Activated CD4-positive, alpha-beta T cell treated with anti-CD3 and anti-CD28 coated beads, Interleukin-2, amount 10 ng/mL, durations not matched to agents 7 days and 5 days (primary cell): ENCODE measurements at places on chromosomes 12 and 14. TPM values are rescaled to one million over a fixed set of nuclear protein-coding genes. Genes with fewer than 3 reads are reported as not detected.

DNA sequence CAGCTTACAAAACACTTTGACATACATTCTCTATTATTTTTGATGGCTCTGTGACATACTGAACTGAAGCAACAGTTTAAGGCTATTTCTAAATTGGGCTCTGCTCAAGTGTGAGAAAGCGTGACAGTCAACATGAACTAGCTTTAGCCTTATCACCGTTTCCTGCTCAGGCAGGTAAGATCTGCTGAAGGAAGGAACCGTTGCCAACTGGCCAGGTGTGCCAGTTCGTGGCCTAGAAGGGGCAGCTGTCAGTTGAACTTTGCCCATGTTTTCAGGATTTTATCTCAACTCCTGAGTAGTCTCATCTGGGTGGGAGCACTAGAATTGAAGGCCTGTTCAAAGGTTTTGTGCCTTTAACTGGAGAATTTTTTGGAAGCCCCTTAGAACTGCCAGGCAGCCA lies 79.5 kb downstream of the ETV6 start:
- no peak for DNase-seq

GRCh38 chr14:89792489-89793366 lies 161.8 kb downstream of the EFCAB11 start:
- no peak for DNase-seq

RDH16 gene
- 0.31 TPM for total RNA-seq

E2F7 gene
- total RNA-seq = 29.4 TPM

FGF6 gene
- not detected for total RNA-seq

TSPAN9 gene
- total RNA-seq = not detected

- no peak for DNase-seq
Observed at GRCh38 chr14:90625445-90625844, 190.8 kb downstream of the TTC7B start.

DNA sequence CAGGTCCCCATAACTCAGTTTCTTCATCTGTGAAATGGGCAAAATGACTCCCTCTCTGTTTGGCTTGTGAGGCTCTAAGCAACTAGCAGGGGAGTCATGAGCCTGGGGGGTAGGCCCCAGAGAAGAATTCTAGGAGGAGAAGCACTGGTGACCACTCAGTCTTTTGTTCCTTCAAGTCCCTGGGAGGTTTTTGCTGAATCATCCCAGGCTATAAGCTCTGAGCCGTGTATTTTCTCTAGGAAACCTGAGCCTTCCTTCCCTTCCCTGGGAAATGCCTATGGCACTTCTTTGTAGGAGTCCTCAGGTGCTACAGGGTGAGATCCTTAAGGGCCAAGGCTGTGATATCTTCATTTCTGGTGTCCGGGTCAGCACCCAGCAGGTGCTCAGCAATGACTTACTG lies 4.5 kb downstream of the RPH3A start:
- no peak for DNase-seq

DNA sequence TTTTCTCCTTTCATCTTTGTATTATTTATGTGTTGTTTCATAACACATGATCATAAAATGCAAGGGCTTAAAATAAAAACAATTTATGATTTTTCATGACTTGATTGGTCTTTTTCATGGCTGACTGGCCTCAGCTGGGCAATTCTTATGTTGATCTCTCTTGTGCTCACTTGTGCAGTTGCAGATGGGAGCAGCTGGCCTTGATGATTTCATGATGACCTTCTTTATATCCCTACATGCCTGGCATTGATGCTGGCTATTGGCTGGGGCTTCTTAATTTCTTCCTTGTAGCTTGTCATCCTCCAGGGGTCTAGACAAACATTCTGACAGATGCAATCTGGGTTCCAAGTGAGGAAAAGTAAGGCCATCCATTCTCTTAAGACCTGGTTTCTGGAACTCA lies 1832.8 kb upstream of the FLRT2 start:
- no peak for DNase-seq

DNA sequence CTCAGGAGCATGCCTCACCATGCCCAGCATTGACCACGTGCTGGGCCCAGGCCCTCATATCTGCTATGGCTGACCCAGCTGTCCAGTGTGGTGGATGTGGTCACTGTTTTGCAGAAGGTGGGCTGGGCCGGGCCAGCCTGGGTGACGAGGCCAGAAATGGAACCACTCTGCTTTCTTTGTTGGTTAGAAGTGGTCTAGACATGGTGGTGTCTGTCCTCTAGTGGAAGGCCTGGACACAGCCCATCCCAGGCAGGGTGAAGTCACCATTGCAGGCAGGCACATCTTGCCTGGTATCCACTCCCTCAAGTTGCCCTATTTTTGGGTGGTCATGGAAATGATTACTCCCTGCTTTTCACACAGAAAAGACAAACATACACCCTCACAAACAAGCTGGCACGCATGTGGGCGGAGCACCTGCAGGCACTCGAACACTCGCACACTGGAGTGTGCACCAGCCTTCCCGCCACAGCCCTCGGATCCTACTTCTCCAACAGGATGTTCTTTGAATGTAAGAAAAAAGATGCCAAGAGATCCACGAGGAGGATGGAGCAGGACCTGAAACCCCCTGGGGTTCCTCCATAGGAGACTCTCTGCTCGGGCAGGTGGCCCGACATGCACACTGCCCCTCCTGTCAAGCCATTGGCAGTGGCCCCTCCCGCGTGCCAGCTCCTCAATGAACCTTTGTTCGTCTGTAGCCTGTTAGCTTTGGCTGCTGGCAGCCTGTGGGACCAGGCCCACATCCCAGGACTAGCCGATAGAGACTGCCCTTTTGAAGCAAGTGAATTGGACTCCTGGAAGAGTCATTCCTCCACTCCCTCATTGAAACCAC lies 38.4 kb downstream of the MLXIP start:
- no peak for DNase-seq

DNA sequence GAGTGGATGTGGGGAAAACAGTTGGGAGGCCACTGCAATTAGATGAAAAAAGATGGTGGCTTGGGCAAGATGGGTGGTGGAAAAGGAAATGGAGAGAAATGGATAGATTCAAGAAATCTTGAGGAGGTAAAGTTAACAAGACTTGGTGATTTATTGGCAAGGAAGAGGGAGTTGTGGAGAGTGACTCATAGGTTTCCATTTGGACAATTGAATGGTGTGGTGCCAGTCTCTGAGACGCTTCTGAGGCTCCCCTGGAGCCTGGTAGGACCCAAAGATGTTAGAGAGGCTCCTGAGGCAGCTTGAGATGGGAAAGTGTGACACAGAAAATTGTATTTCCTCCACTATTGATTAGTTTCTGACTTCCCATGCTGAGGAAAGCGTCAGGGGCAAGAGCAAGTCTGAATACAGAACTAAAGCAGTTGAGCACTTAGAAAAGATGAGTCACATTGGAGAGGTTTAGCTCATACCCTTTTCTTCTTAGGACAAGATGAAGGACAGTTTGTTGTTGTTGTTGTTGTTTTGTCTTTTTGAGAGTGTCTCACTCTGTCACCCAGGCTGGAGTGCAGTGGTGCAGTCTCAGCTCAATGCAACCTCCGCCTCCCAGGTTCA lies 4.5 kb downstream of the PRPF40B start:
- DNase-seq = no peak

RSRC2 gene
- 82.3 TPM for total RNA-seq

PLEKHH1 gene
- 0.29 TPM for total RNA-seq

- peak; percentile 73 for DNase-seq
Observed at GRCh38 chr12:51421266-51421884, 3.3 kb upstream of the SLC4A8 start.

TMEM63C gene
- total RNA-seq = 0.29 TPM

DNA sequence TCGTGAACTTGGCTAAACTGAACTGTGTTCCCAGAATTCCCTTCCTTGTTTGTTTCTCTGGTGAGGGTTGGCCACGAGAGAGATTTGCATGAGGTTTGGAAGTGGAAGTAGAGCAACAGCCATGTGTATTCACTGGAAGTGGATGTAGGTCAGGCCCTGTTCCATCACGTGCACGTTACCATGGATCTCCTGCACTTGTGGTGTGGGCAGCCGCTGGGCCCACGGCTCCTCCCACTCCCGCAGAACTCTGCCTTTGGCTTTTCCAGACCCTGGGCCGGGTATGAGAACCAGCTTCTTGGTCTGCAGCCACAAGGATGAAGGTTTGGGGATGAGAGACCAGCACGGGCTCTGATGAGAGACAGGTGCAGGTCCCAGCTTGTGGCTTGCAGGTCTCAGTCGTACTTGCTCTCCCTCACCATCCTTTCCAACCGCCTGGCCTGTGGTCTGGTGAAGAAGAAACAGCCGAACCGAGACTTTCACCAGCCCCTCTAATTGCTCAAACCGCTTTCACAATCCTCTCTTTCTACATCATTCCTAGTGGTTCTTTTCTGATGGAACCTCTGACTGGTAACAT lies 94.9 kb downstream of the DUSP16 start:
- DNase-seq = peak; percentile 37

GRCh38 chr12:106133136-106134087 lies 5.3 kb downstream of the NUAK1 start:
- DNase-seq = no peak

- no peak for DNase-seq
Observed at GRCh38 chr14:50600849-50601248, 40.9 kb downstream of the ATL1 start.

DNA sequence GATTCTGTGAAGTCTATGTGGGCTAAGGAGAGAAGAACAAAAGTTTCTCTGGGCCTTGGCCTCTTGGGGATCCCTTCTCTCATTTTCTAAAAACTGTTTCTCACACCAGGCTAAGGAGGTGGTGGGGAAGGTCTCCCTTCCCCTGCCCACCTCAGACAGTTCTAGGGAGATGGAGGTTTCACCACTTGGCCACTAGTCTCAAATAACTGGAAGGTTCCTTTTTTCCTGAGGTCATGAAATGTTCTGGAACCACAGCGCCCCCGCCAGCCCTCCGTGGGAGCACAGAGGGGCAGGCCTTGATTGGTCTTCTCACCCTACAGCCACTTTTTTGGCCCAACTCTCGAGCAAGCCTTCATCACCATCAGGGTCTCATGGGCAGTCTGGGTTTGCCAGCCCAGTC lies 12.6 kb downstream of the C12orf43 start:
- DNase-seq = no peak

TSHR gene
- 1.0 TPM for total RNA-seq

- DNase-seq = no peak
Observed at GRCh38 chr12:49515266-49515665, 23.6 kb upstream of the KCNH3 start.

GRCh38 chr12:121038861-121039668 lies at the start of gene OASL:
Gene OASL, minus strand, starts transcription at chr12:121039246. Its CDS starts 275 bp downstream, at chr12:121038971.
- peak; percentile 75 for DNase-seq

- no peak for DNase-seq
Observed at GRCh38 chr12:47650469-47650868, 55.4 kb downstream of the RPAP3 start.

DPF3 gene
- total RNA-seq = 6.6 TPM

GRCh38 chr14:61518403-61518802 lies 176.9 kb upstream of the HIF1A start:
- no peak for DNase-seq

DNA sequence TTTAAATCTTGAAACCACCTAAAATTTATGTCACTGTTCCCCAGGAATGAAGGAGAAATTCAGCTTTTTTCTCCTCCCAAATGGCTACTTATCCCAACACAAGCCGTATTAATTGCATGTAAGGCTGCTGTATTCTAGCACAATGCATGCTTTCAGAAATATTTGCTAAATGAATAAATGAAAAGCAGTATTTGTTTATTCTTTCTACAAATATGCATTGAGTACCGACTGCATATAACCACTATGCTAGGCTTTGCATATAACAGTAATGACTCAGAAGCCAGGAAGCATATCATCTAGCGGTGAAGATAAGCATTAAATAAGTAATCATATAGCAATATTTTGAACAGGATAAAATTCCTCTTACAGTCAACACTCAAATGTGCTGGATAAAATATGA lies 5.7 kb upstream of the LRR1 start:
- DNase-seq = no peak

DNA sequence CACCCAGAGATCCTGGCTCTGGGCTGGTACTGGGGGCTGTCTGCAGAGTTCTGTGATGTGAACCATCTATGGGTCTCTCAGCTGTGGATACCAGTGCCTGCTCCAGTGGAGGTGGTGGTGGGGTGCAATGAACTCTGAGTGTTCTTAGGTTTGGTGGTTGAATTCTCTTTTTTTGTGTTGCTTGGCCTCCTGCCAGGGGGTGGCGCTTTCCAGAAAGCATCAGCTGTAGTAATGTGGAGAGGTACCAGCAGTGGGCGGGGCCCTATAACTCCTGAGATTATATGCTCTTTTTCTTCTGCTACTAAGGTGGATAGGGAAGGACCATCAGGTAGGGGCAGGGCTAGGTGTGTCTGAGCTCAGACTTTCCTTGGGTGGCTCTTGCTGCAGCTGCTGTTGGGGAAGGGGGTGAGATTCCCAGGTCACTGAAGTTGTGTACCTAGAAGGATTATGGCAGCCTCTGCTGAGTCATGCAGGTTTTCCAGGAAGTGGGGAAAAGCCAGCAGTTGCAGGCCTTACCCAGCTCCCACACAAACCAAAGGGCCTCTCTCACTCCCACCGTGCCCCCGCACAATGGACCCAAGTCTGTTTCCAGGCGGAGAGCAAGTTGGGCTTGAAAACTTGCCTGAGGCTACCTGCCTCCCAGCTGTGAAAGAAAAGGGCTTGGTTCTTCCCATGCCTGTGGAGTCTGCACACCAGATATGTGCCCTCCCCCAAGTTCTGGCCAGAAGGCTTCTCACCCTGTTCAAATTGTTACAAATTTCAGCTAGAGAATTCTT lies 18.6 kb downstream of the CCER1 start:
- no peak for DNase-seq

SRGAP1 gene
- total RNA-seq = not detected

DNA sequence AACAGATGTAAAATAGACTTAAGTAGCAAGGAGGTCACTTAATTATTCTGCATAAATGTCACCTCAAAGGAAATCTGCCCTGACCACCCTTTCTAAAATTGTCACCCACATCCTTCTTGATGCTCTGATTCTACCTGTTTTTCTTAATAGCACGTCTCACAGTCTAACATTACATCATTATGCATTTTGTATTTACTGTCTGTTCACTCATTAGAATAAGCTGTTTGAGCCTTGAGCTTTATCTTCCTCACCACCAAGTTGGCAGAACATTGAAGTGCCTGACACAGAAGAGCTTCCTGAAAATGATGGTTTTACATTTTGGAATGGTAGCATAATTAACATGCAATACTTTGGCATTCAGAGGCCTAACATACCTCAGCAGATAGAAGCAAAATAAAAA lies 8.8 kb upstream of the TMEM117 start:
- DNase-seq = no peak

WNT1 gene
- total RNA-seq = 0.17 TPM

GRCh38 chr12:81570234-81570633 lies 188.9 kb downstream of the PPFIA2 start:
- DNase-seq = no peak

CPSF6 gene
- 94.4 TPM for total RNA-seq

SCARB1 gene
- total RNA-seq = 6.2 TPM
